ENCODE measurements at places on chromosomes 12 and 14.

DNA sequence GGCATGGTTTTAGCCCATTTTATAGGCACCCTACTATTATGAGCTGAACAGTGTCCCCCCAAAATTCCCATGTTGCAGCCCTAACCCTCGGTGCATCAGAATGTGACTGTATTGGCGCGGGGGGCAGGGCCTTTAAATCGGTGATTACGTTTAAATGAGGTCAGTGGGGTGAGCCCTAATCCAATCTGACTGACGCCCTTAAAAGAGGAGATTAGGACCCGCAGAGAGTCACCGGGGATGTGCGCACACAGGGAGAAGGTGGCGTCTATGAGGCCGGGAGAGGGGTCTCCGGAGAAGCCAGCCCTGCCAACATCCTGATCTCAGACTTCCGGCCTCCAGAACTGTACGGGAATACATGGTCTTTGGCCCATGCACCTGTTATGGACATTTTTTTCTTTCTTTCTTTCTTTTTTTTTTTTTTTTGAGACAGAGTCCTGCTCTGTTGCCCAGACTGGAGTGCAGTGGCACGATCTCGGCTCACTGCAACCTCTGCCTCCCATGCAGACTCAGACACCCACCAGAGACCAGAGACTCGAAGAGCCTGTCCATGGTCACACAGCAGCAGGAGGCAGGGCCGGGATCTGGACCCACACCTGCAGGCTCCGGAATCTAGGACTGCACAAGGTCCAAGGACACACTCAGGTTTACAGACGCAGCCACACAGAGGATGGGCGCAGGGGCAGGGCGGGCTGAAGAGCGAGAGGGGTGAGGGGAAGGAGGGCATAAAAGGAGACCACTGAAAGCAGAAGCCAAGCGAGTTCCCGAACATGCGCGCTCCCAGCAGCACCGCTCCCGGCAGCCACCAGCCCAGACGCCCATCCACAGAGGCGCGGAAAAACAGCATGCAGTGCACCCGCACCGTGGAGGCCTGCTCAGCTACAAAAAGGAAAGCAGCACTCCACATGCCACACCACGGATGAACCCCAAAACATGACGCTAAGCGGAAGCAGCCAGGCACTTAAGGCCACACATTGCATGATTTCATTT is 19.0 kb downstream of the SCARB1 start:
- no peak for DNase-seq

DNA sequence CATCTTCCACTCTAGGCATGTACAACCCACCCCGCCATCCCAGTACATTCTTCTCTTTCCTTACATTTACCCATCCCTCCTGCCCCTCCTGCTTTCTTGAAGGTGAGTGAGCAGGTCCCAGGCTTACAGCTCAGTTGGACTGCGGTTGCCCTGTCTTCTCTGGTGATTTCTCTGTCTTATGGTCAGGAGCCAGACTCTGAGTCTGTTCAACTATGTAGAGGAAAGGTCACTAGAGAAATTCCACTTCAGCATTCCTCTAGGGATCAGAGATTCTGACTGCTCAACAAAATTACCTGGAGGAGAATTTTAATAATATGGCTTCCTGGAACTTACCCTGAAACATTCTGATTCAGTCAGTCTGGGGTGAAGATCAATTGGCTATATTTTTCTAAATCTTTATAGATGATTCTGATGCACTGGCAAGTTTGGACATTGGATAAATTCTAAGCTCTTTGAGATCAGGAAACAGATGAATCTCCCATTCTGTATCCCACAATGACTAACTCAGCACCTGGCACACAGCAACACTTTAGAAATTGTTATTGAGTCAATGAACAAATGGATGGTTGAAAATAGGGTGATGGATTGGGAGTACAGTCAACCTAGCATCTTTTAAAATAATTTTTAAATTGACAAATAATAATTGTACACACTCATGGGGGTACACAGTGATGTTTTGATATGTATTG is 128.6 kb upstream of the HIF1A start:
- DNase-seq: no peak

GRCh38 chr12:33111850-33112249 is 215.3 kb upstream of the PKP2 start:
- no peak for DNase-seq

GRCh38 chr14:105171004-105171673 is 2.6 kb upstream of the JAG2 start:
- DNase-seq: no peak

- no peak for DNase-seq
These were observed 439 bp upstream of the ANAPC5 start for GRCh38 chr12:121352682-121353018.

- no peak for DNase-seq
These were observed 56.2 kb downstream of the VWF start for GRCh38 chr12:6068227-6068626.

DNA sequence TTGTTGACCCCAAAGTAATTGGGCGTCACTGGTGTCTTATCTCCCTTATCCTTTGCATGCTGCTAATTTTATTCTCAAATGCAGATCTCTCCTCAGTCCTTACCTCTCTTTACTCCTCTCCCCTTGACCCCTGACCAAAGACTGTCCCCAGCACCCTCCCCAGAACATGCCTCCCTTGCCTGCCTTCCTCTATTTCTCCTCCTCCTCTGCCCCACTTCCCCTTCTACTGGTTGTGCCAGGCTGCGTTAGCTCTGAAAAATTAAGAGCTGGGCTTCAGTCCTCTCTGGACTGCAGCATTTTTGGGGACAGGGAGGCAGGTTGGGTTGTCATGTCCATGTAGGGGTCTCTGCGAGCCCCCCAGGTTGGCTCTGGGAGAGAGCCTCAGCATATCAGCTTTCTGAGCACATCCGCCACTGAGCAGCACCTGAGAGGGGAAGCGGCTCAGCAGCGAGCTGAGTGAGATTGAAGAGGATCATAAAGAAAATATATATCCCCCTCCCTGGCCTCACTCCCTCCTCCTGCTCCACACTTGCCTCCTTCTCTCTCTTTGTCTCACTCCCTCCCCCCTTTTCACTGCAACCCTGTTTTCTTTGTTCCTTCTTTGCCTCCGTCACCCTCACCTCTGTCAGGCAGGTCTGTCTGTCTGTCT is 6.4 kb upstream of the CISTR start:
- no peak for DNase-seq

DNA sequence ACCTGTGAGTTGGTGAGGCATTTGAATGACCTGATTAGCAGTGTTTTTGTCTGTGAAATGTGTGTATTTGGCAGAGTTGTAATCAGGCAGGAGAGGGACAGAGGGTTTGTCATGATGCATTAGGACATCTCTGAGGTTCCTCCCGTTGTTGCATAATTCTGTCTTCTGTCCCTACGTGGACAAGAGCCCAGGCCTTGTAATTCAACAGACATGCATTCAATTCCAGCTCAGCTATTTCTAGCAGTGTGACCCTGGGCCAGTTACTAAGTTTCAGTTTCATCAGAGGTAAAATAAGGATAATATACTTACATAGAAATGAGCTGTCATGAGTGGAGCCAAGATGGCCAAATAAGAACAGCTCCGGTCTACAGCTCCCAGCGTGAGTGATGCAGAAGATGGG is 208.6 kb downstream of the SLC38A4 start:
- no peak for DNase-seq

DNA sequence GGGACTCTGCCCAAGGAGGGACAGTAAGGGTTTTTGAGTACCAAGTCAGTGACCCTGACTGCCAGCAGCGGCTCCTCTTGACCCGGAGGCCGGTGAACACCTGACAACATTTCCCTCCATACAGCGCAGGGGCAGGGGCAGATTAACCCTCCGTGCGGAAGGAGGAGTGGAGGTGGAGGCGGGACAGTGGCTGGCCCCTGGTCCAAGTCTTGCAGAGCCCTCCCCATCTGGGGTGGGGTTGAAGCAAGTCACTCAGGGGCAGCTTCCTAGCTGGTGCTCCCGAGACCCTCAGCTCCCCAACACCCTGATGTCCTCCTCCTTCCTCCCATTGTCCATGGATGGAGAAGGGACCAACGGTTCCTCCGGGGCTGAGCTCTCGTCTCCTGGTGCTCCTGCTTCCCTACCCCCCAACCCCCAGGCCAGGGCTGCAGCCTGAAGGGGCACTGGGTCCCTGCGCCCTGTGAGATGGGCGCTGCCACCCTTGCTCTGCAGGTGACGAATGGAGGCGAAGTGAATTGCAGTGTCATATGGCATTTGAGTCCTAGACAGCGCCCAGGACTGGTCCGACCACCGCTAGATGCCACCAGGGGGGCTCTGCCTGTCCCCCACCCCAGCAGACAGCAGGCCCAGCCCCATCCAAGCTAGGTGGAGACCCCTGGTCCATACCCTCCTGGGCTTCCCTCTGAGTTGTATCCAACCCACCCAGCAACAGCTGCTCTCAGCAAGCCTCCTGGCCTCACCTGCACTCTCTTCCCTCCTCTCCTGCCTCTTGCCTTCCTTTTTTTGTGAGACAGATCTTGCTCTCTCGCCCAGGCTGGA is 7.0 kb upstream of the AMN start:
- DNase-seq: no peak

- no peak for DNase-seq
These were observed 423.7 kb downstream of the ATP23 start for GRCh38 chr12:58365087-58365390.

GRCh38 chr12:94207849-94208621 is 59.7 kb downstream of the PLXNC1 start:
- peak; percentile 14 for DNase-seq

GRCh38 chr14:101814934-101815333 is 53.4 kb downstream of the PPP2R5C start:
- no peak for DNase-seq

Data from NCI-H460 (cell line).